ENCODE measurements at places on chromosomes 7 and 10. TPM values are rescaled to one million over a fixed set of nuclear protein-coding genes. Genes with fewer than 3 reads are reported as not detected.

The CC2D2B gene
- 0.36 TPM for total RNA-seq

The CCDC3 gene
- total RNA-seq, result 6.1 TPM

The LRRC61 gene
- 1.9 TPM for total RNA-seq

The INHBA gene
- 0.05 TPM for total RNA-seq

The ANKRD61 gene
- 1.0 TPM for total RNA-seq

The PTER gene
- total RNA-seq, result 6.5 TPM

The RET gene
- 1.2 TPM for total RNA-seq

The ZNF853 gene
- 9.5 TPM for total RNA-seq

The ASAH2 gene
- 1.9 TPM for total RNA-seq

The TMEM139 gene
- total RNA-seq, result not detected

The ADARB2 gene
- total RNA-seq, result 0.13 TPM

The DYDC2 gene
- not detected for total RNA-seq

The SLC25A13 gene
- 9.2 TPM for total RNA-seq

The CACNB2 gene
- total RNA-seq, result 0.18 TPM

The PSPH gene
- 3.5 TPM for total RNA-seq

The PTTG1IP2 gene
- not detected for total RNA-seq

The CLCN1 gene
- 1.9 TPM for total RNA-seq

The CDK5 gene
- 10.7 TPM for total RNA-seq

The SEMA3A gene
- total RNA-seq, result 0.29 TPM

The IFIT1 gene
- 1.8 TPM for total RNA-seq
